ENCODE measurements at places on chromosomes 11 and 22.

DNA sequence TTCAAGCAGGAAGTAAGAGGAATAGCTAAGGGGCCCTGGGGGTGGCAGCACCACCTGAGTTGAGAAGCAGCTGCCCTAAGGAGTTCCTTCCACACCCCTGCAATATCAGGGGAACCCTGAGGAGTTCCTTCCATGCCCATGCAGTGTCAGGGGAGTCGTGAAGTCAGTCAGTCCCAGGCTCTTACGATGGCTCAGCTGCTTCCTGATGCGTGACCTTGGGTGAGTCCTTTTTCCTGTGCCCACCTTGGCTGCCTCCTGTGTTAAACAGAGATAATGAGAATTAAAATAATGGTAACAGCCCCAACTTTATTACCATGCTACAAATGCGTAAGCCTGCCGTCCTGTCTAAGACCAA lies 181.1 kb downstream of the MIAT start:
- DNase-seq = no peak

GRCh38 chr11:104957280-104957679 lies 11.1 kb downstream of the CASP4 start:
- DNase-seq = no peak

DNA sequence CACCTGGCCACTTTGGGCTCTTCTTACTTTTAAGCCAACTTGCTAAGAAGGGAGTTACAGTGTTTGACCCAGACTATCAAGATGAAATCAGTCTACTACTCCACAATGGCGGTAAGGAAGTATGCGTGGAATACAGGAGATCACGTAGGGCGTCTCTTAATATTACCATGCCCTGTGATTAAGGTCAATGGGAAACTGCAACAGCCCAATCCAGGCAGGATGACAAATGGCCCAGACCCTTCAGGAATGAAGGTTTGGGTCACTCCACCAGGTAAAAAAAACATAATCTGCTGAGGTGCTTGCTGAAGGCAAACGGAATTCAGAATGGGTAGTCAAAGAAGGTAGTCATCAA lies 1.0 kb upstream of the YPEL4 start:
- DNase-seq = no peak

DNA sequence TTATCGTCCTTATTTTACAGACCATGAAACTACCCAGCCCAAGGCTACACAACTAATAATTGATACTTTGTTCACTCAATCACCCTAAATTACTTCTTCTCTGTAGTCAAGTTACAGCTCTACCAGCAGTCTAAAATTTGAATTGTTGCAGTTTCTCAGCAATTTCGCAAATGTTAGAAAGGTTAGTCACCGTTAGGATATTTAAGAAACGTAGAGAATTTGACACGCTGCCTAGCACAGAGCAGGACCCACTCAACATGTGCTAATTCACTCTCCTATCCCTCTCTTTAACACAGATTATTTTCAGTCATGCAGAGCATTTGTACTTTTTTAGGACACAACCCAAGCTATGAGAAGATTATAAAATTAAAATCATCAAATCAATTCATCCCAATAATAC lies 771.1 kb upstream of the LUZP2 start:
- DNase-seq = no peak

DNA sequence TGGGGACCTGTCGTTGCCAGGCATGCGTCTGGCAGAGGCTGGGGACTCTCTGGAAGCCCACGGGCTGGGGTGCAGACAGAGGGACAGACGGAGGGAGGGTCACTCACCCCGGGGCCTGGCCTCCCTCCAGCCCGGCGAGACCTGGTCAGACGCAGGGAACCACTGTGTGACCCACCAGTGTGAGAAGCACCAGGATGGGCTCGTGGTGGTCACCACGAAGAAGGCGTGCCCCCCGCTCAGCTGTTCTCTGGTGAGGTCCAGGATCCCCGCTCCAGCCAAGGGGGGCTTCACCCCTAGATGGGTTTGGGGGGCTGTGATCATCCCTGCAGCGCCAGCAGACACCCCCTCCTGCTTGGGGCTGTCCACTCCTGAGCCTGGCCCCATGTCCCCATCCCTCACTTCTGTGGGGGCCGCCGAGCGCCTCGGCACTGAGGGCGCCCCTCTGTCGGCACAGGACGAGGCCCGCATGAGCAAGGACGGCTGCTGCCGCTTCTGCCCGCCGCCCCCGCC lies 23.6 kb upstream of the MUC5B start:
- no peak for DNase-seq

DNA sequence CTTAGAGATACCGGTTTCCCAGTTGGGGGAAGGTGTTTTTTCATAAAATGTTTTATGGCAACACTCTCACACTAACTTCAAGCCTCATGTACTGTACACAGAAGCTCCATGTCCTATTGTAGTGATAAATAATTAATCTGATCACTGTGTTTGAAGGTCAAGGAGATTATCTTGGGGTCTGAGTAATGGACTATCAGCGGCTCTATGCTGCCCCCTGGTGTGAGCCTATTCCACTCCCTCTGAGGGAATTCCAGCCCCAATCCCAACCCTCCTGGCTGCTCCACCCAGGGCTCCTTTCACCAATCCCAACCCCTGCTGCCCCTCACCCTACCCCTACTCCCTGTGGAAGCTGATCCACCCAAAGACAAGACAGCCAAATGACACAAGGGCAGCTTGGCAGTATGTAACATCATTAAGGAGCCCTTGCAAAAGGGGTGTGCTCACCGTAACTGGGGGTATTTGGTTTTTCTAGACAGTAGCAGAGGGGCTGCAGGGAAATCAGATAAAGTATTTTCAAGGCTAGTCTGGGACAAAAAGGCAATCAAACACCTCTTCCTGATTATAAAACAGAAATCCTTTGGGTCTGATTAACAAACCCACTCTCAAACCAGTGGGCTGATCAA lies 22.3 kb downstream of the HPS4 start:
- peak; percentile 44 for DNase-seq

- DNase-seq = peak; percentile 35
These were observed 55.5 kb downstream of the CSNK2A3 start for GRCh38 chr11:11297578-11297977.

- DNase-seq = no peak
These were observed 45.9 kb downstream of the FDX1 start for GRCh38 chr11:110475671-110476070.

GRCh38 chr22:31259798-31260473 lies 32.4 kb downstream of the PIK3IP1 start:
- no peak for DNase-seq

DNA sequence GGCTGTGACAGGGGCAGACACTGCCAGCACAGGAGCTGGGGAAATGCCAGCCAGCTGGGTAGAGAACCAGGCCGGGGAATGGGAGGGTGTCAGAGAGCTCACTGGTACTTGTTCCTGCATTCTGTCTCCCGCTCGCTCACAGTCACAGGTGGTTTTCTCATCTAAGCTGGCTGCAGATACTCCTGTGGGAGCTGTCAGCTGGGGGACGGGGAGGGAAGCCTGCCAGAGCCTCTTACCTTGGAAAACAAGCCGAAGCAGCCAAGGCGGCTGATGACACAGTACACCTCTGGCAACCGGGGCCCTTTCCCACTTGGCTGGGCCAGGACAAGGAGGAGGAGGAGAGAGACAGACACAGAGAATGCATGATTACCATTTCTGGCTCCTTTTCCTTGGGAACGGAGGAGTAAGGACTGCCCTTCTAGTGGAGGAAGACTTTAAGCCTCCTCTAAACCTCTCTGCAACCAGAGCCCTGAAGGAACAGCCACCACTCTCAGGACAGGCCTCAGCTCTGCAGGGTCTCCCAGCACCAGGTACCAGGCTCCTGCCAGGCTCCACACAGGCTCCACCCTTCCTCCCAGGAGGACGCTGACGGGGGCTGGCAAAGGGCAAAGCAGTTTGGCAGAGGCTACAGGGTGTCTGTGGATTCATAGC lies 25.1 kb downstream of the RPL27A start:
- DNase-seq = peak; percentile 24

- DNase-seq = no peak
These were observed 50.5 kb upstream of the TSKU start for GRCh38 chr11:76732643-76733042.

DNA sequence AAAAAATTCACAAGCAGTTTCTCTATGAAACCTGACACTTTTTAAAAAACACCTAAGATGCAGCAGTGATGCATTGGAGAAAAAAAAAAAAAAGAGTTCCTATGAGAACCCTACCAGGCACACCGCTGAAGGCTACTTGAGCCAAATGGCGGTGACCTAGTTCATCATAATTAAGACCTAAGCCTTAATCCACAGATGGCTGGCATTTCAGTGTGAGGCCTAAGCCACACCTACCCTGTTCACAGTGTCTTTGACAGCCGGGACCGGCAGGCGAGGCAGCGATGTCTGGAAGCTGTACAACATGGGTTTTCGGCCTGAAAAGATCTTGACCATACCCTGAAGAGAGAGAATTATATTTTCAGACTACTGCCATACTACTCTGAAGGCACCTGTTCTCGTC lies 38.0 kb downstream of the CPT1A start:
- no peak for DNase-seq

- DNase-seq = no peak
These were observed 130.9 kb upstream of the BLID start for GRCh38 chr11:122246874-122247273.

GRCh38 chr22:20567371-20567847 lies 60.0 kb downstream of the MED15 start:
- no peak for DNase-seq

DNA sequence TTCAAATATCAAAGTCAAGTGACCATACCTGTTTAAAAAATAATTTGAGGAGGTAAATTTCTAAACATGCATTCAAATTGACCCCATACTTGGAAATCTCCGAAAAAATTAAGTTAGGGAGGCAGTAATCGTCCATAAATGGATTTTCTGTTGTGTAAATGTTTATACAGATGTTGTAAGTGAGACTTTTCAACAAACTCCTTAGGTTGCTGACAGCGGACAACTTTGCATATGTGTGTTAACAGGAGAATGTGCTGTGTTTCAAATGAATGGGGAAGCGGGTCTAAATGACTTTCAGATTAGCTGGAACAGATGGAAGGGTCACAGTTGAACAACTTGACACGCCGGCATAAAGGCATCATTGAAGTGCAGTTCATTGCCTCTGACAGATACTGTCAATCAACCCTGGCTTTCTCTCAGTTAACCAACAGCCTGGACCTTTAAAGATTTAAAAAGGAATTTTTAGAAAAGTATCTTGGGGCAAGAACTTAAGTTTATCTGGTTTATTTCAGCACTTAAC lies 98.2 kb upstream of the DBX1 start:
- no peak for DNase-seq

DNA sequence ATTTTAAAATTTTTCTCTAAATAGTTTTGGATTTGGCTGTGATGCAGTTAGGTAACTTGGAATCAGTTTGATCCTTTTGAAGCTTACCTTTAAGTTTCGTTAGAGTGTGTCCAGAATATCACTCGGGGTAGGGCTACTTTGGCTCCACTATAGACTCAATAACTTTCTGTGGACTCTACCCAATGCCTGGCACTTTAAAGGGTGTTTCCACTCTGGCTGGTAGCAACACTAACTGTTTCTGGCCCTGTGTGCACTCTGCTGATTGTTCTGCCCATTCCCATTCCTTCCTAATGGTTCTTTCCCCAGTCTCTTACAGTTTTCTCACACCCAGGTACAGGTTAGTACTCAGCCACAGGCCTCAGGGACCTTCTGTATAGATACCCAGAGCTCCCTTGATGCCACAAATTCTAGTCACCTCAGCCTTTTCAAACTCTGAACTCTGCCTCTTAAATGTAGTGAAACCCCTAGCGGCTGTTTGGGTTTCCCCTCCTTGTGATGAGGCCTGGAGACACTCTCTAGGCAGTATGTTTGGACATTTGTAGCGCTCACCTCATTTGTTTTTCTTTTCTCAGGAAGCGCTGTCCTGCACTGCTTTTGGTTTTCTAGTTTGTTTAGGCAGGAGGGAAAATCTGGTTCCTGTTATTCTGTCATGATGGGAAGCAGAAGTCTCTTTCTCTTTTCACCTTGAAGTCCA lies 16.8 kb downstream of the CUL5 start:
- DNase-seq = no peak

GRCh38 chr22:45454275-45454674 lies 40.8 kb downstream of the RIBC2 start:
- DNase-seq = no peak

- no peak for DNase-seq
These were observed 25.7 kb downstream of the TUB start for GRCh38 chr11:8106679-8107078.

DNA sequence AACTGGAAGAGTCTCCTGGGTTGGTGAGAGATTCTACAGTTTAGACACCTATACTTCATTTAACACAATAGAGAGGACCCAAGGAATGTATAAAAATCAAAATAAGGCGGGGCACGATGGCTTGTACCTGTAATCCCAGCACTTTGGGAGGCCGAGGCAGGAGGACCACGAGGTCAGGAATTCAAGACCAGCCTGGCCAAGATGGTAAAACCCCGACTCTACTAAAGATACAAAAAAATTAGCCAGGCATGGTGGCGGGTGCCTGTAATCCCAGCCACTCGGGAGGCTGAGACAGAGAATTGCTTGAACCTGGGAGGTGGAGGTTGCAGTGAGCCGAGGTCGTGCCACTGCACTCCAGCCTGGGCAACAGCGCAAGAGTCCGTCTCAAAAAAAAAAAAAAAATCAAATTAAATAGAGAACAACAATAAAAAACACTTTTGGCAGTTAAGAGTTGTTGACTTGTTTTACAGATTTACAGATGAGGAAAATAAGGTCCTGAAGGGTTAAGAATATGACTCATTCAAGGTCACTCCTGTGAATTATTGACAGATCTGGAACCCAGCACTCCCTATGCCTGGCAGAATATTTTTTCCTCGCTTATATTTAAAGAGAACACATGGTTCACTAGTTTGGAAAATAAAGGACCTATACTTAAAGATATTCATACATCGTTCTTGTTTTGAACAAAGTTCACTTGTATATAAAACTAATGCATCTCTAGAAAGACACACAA lies 5.2 kb downstream of the LGR4 start:
- no peak for DNase-seq

- DNase-seq = no peak
These were observed 10.7 kb downstream of the LMO1 start for GRCh38 chr11:8252946-8253345.

GRCh38 chr22:39994041-39994565 lies 651 bp upstream of the FAM83F start:
- no peak for DNase-seq

DNA sequence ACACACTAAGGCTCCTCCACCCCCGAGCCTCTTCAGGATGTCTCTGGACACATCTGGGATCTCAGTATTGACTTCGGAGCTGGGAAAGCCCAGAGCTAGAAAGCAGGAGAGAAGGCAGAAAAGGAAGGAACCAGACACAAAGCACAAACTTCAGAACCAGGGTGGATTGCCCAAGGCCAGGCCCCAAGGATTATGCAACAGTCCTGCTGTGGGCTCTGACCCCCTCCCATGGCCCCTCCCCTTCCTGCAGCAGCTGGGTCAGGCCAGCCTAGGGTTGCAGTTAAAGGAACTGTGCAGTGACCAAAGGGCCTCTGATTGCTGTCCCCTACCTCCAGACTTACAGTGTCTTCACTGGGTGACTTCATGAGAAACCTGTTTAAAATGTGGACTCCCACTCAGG lies 5.3 kb downstream of the KCNE3 start:
- DNase-seq = peak; percentile 79

GRCh38 chr22:20779818-20780158 lies 5.9 kb downstream of the SERPIND1 start:
- DNase-seq = no peak

Data from Ammon's horn (tissue), 1 donor.